ENCODE measurements at places on chromosomes 11 and 22. TPM values are rescaled to one million over a fixed set of nuclear protein-coding genes. Genes with fewer than 3 reads are reported as not detected.

- no peak overlapping the region for H3K4me3 ChIP-seq
- no peak overlapping the region for H3K27ac ChIP-seq
- H3K4me1 ChIP-seq: no peaks in the 10 kb centered on the region
- no peak for DNase-seq
- H3K36me3 ChIP-seq: no peaks in the 10 kb centered on the region
- no peaks in the 10 kb centered on the region for H3K27me3 ChIP-seq
Measured at GRCh38 chr11:59849129-59849528, 3.8 kb upstream of the CBLIF start.

DNA sequence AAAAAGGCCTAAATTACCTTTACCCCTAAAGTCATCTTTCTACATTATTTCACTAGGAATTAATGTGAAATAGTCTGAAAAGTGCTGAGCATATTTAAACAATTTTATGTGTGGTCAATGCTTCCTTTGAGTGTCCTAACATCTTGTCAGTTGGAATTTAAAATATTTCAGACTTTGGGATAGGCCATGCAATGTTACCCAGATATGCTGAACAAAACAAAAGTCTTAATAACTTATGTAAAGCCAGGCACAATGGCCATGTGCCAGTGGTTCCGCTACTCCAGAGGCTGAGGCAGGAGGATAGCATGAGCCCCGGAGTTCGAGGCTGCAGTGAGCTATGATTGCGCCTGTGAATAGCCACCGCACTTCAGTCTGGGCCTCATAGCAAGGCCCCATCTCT, 137.4 kb downstream of the CADM1 start:
- no peaks in the 10 kb centered on the region for H3K36me3 ChIP-seq
- no peak overlapping the region for H3K4me3 ChIP-seq
- no peaks in the 10 kb centered on the region for H3K27me3 ChIP-seq
- H3K4me1 ChIP-seq: no peaks in the 10 kb centered on the region
- DNase-seq: no peak

Gene CD44
- total RNA-seq: 1,819 TPM

DNA sequence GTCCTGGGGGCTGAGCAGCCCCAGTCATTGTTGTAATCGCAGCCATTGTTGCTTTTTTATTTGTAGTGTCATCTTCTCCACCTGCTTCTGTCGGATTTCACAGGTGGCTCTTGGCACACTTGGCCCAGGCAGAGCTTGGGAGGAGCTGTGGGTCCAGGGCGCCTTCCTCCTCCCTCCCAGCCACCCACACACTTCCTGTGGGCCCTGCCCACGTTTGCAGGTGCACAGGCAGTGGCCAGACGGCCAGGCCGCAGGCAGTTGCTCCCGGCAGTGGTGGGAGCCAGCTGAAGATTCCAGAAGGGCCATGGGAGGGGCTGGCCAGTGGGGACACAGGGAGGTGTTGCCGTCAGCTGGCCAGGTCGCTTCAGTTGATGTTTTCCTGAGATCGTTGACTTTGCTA, 1191.9 kb downstream of the BRD1 start:
- DNase-seq: no peak
- H3K4me1 ChIP-seq: no peaks in the 10 kb centered on the region
- H3K27ac ChIP-seq: no peak overlapping the region
- no peaks in the 10 kb centered on the region for H3K27me3 ChIP-seq
- H3K36me3 ChIP-seq: no peaks in the 10 kb centered on the region

Gene BAIAP2L2
- total RNA-seq: 0.18 TPM

DNA sequence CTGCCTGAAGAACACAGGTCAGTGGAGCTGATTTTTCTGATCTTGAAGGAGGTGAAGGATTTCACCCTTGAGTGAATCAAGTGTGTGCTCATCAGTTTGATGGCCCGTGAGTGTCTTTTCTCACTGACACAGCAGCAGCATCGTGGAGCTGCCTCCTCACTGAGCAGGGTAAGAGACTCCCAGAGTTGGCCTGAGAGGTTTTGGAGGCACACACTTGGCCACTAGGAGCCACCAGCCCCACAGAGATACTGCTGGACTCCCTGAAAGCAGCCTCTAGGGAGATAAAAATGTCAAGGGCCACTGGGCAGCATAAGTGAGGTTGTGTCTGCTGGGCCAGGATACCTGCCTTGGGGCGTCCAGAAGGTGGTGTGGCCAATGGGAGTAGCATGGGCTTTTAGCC, 245.4 kb downstream of the GRIK4 start:
- no peaks in the 10 kb centered on the region for H3K36me3 ChIP-seq
- H3K4me1 ChIP-seq: no peaks in the 10 kb centered on the region
- H3K27me3 ChIP-seq: no peaks in the 10 kb centered on the region
- no peak overlapping the region for H3K4me3 ChIP-seq
- H3K27ac ChIP-seq: no peak overlapping the region
- DNase-seq: no peak

Gene MS4A12
- total RNA-seq: not detected

Gene POU2AF3
- 0.64 TPM for total RNA-seq

- peaks cover 20% of the 10 kb centered on the region for H3K4me1 ChIP-seq
- H3K36me3 ChIP-seq: no peaks in the 10 kb centered on the region
- no peak for DNase-seq
- peak overlapping the region; percentile 79 for H3K27ac ChIP-seq
- no peaks in the 10 kb centered on the region for H3K27me3 ChIP-seq
Measured at GRCh38 chr22:25563761-25564319, 635 bp upstream of the GRK3 start.

GRCh38 chr11:100438376-100438775, 248.7 kb upstream of the ARHGAP42 start:
- no peak overlapping the region for H3K27ac ChIP-seq
- H3K4me1 ChIP-seq: no peaks in the 10 kb centered on the region
- H3K36me3 ChIP-seq: no peaks in the 10 kb centered on the region
- no peak for DNase-seq
